ENCODE measurements at places on chromosomes 4 and X. TPM values are rescaled to one million over a fixed set of nuclear protein-coding genes. Genes with fewer than 3 reads are reported as not detected.

DNA sequence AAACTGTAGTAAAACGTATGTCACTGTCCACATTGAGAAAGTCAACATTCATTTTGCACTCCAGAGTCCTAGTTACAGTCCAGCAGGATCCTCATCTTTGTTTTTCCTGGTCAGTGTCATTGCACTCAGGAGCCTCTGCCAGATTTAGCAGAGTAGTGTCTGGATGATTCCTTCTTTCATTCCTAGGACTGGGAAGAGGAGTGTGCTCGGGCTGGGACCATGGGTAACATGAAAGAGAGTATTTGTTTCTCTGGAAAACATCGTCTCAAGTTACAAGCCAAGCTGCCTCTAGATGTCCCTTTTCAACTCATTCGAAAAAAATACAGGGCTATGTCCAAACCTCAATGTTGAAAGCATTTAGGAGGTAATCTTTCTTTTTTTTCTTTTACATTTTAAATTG lies 69.9 kb upstream of the TNIP3 start:
- H3K36me3 ChIP-seq: no peaks in the 10 kb centered on the region
- DNase-seq: no peak
- H3K4me3 ChIP-seq: no peak overlapping the region

The RHOXF2 gene
- polyA plus RNA-seq: 0.39 TPM

DNA sequence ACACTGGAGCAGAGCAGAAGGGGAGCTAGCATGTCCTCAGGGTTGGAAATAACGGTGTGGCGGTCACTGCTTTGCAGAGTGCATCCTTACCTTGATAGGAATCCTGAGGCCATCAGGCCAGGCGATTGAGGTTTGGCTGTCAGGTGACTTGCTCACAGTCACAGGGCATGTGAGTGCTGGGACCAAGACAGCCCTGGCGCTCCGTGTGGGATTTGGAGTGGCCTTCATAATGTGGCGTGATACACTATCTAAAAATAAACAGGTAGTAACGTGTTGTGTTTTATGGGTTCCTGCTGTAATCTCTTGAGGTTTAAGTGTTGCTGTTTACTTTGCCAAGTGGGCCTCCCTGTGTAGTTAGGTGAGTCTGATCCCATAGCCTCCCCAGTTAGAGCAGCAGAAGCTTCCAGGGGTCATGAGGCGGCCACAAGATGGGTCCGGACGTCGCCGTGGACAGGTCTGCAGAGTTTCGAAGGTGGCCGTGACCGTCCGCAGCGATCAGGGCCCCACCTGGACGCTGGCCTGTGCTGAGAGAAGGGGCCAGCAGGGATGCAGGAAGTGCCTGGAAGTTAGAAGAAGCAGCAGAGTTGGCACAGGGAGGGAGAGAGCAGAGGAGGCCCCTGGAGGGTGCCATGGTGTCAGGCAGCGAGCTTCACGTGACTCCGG lies 27.7 kb downstream of the RGS12 start:
- peaks cover 32% of the 10 kb centered on the region for H3K4me1 ChIP-seq
- H3K36me3 ChIP-seq: peaks cover 3% of the 10 kb centered on the region
- peak overlapping the region; percentile 84 for H3K27ac ChIP-seq
- no peak for DNase-seq

GRCh38 chr4:145076469-145076855 lies 21.5 kb downstream of the ANAPC10 start:
- no peak overlapping the region for H3K4me3 ChIP-seq
- no peaks in the 10 kb centered on the region for H3K4me1 ChIP-seq
- no peak for DNase-seq
- H3K36me3 ChIP-seq: peaks cover 2% of the 10 kb centered on the region
- H3K27me3 ChIP-seq: no peaks in the 10 kb centered on the region

The IL3RA gene
- polyA plus RNA-seq: 3.4 TPM

DNA sequence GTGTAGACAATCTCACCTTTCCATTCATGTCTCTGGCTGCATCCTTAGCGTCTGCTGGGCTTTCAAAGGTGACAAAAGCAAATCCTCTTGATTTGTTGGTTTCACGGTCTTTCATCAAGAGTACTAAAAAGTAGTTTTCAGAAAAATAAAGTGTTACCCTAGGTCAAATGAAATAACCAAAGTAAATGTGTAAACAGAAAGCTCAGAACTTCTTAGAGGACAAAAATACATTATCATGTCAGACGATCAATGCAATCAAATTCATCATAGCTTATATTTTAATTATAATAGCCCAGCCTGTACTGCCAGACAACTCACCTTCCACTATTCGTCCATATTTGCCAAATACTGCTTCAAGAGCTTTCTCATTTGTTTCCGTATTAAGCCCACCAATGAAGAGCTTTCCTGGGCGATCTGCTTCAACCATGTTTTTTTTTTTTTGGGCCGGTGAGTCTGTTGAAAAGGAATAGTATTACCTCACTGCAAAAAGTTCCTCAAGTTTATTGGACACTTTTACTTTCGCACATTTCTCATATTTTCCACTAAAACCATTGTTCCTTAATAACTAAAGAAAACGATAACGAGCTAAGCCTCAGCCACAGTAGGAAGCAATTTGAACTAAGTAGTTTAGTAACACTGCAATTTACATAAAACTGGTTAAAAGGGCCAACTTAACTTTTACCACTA lies 1.4 kb downstream of the RBMX start:
- no peak for DNase-seq
- H3K27ac ChIP-seq: peak overlapping the region; percentile 93
- H3K27me3 ChIP-seq: no peaks in the 10 kb centered on the region
- no peaks in the 10 kb centered on the region for H3K4me1 ChIP-seq

The EREG gene
- polyA plus RNA-seq: not detected

DNA sequence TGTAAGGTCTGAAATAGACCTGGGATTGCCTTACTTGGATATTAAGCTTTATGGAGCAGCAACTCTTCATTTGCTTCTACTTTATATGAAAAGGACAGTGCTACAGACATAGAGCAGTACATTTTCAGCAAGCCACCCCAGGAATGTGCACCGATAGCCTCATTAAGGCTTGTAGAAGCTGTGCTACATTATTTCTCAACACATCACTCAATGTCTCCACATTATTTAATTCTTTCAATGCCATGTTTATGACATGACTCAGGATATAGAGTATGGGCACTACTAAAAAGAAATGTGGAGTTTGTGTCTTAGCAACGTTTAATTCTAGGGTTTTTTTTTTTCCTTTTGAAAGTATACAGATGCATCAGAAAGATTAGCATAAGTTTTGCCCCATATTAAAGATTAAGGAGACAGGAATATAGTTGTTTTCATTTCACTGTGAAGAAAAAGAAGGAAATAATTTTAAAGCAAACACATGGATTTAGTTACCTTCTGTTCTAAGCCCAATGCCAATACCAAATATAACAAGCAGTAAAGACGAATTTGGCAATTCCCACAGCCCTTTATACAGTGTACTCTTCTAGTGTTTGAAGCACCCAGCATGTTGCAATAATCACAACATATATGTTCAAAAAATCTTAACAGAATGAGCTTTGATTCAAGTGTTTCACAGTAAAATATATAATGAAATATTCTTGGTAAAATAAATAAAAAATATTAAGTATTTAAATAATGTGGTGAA lies 2140.1 kb upstream of the AGA start:
- H3K36me3 ChIP-seq: no peaks in the 10 kb centered on the region

DNA sequence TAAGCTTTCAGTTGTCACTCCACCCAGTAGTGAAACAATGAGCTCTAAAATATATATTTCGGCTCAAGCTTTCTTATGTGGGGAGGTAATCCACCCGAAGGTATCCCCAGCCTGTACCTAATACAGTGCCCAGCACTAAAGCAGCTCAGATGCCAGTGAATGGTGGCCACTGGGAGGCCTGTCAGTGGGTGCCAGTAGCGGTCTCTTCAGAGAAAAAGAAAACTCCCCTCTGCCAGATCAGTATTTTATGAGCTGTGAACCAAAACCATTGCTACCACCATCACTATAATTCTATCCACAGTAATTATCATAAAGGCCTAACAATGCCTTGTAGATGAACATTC lies 835 bp upstream of the NFKB1 start:
- H3K4me3 ChIP-seq: peak overlapping the region; percentile 58
- DNase-seq: no peak
- H3K36me3 ChIP-seq: no peaks in the 10 kb centered on the region
- H3K4me1 ChIP-seq: peaks cover 20% of the 10 kb centered on the region
- H3K27ac ChIP-seq: peak overlapping the region; percentile 98

DNA sequence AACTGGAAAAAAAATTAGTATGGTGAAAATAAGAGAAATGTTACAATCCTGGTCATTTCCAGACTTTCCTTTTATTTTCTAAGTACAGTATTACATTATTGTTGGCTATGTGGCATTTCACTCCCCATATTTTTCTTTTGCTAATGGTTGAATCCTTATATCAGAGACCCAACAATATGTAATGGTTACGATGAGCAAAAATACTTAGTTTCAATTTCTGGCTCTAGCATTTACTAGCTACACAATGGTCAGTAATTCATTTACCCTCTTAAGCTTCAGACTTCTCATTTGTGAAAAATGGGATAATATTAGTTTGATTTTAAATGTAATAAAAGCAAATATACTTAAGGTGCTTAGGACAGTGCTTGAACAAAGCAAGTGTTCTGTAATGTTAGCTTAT lies 942.9 kb upstream of the PABPC4L start:
- no peak for DNase-seq
- no peaks in the 10 kb centered on the region for H3K27me3 ChIP-seq
- no peak overlapping the region for H3K27ac ChIP-seq

- H3K4me3 ChIP-seq: no peak overlapping the region
- peak; percentile 36 for DNase-seq
- H3K4me1 ChIP-seq: no peaks in the 10 kb centered on the region
Observed at GRCh38 chr4:27048429-27049238, 188.0 kb downstream of the STIM2 start.

The TXK gene
- 0.93 TPM for polyA plus RNA-seq

The SLC34A2 gene
- 1.8 TPM for polyA plus RNA-seq

- no peak overlapping the region for H3K4me3 ChIP-seq
- H3K36me3 ChIP-seq: no peaks in the 10 kb centered on the region
- H3K27me3 ChIP-seq: no peaks in the 10 kb centered on the region
- no peak for DNase-seq
- H3K27ac ChIP-seq: no peak overlapping the region
Observed at GRCh38 chrX:88355252-88355651, 391.8 kb upstream of the CPXCR1 start.

GRCh38 chrX:112137276-112137675 lies 54.7 kb upstream of the TRPC5 start:
- no peak overlapping the region for H3K4me3 ChIP-seq
- H3K27ac ChIP-seq: no peak overlapping the region
- no peak for DNase-seq
- no peaks in the 10 kb centered on the region for H3K4me1 ChIP-seq
- no peaks in the 10 kb centered on the region for H3K27me3 ChIP-seq
- H3K36me3 ChIP-seq: no peaks in the 10 kb centered on the region

DNA sequence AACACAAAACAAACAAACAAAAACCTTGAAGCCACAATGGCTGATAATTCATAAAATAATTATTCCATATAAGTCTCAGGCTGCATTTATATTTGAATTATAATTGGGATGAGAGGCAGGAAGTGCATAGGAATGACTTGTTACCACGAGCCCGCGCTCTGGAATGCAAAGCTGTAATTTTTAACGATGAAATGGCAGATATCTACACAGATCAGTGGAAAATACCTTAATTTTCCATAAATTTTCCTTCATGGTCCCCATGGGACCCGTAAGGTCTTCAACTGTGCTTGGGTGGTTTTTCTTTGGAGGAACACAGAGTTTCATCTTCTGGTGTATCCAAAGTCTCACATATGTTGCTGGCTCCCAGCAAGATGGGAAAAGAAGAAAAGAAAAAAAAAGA lies 226.8 kb downstream of the SHOX start:
- DNase-seq: no peak
- no peaks in the 10 kb centered on the region for H3K36me3 ChIP-seq
- H3K4me1 ChIP-seq: no peaks in the 10 kb centered on the region
- no peak overlapping the region for H3K4me3 ChIP-seq
- H3K27me3 ChIP-seq: no peaks in the 10 kb centered on the region

GRCh38 chrX:145694048-145694447 lies 123.6 kb upstream of the SLITRK2 start:
- no peaks in the 10 kb centered on the region for H3K4me1 ChIP-seq
- no peak overlapping the region for H3K4me3 ChIP-seq
- DNase-seq: no peak
- H3K27ac ChIP-seq: no peak overlapping the region
- H3K27me3 ChIP-seq: no peaks in the 10 kb centered on the region
- H3K36me3 ChIP-seq: no peaks in the 10 kb centered on the region

The NSUN7 gene
- 12.4 TPM for polyA plus RNA-seq

DNA sequence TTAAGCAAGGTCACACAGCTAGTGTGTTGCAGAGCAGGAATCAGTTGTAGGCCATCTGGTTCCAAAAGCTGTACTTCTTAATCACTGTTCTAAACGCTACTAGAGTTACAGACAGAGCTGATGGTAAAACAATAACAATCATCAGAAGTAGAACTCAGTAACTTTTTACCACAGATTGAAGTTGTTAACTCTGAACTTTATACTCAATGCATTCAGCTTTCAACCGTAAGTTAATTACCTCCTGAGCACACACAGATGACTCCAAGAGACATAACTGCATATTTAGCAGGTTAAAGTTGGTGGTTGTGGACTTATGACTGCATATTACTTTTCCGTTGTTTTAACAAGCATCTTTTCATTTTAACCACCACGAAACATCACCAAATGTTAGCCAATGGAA lies 127.3 kb downstream of the PRSS12 start:
- no peak overlapping the region for H3K4me3 ChIP-seq
- no peak for DNase-seq
- no peaks in the 10 kb centered on the region for H3K36me3 ChIP-seq
- no peaks in the 10 kb centered on the region for H3K27me3 ChIP-seq
- no peak overlapping the region for H3K27ac ChIP-seq

The XIAP gene
- polyA plus RNA-seq: 4.9 TPM

- DNase-seq: no peak
- H3K4me1 ChIP-seq: no peaks in the 10 kb centered on the region
- no peak overlapping the region for H3K27ac ChIP-seq
- H3K27me3 ChIP-seq: no peaks in the 10 kb centered on the region
- H3K4me3 ChIP-seq: no peak overlapping the region
Observed at GRCh38 chr4:83315341-83315870, 19.2 kb downstream of the HPSE start.

DNA sequence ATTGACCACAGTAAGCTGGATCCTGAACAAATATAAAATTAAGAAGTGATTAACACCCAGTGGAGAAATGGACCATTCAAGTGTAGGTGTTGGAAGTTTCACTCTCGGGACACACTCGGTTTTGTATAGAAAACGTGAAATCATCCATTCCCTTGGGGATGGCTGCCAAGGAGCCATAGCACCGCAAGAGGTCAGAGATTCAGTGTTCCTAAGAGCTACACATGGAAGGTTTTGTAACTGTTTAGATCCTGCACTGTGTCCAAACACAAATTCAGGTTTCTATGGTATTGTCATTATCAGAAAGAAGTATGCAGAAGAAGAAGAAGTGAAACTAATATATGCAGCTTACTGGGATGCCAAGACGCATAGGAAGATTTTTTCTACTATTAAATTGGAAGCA lies 281.0 kb downstream of the LDB2 start:
- no peaks in the 10 kb centered on the region for H3K4me1 ChIP-seq
- no peak overlapping the region for H3K4me3 ChIP-seq
- no peaks in the 10 kb centered on the region for H3K27me3 ChIP-seq
- no peaks in the 10 kb centered on the region for H3K36me3 ChIP-seq
- no peak overlapping the region for H3K27ac ChIP-seq
- DNase-seq: no peak

The SAP30 gene
- polyA plus RNA-seq: 66.1 TPM

GRCh38 chr4:155367608-155368007 lies 9.2 kb downstream of the MAP9 start:
- H3K36me3 ChIP-seq: peaks cover 10% of the 10 kb centered on the region
- DNase-seq: no peak
- no peak overlapping the region for H3K4me3 ChIP-seq
- H3K27ac ChIP-seq: peak overlapping the region; percentile 30
- H3K27me3 ChIP-seq: no peaks in the 10 kb centered on the region

The SYTL5 gene
- 1.6 TPM for polyA plus RNA-seq
